ENCODE measurements at places on chromosomes 4 and X.

GRCh38 chr4:141246683-141247429, 26.2 kb downstream of the ZNF330 start:
- peak; percentile 2 for DNase-seq

- peak; percentile 4 for DNase-seq
Measured at GRCh38 chr4:121977251-121978171, 25.7 kb upstream of the TRPC3 start.

DNA sequence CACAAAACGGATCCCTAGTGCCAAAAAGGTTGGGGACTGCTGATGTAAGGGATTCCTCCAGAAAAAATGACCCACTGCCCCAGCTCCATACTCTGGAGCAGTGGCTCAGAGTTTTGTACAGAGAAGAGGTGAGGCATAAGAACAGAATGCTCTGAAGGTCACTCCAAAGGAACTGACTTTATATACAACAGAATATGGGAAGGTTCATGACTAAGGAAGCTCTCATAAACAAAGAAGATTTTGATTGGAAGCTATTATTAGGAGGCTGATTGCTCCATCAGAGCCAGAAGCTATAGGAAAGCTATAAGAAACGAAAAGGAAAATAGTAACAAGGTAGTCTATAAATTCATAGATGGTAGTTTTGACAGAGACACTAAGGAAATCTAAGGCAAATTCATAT, 203.1 kb downstream of the SLC7A11 start:
- DNase-seq: no peak

DNA sequence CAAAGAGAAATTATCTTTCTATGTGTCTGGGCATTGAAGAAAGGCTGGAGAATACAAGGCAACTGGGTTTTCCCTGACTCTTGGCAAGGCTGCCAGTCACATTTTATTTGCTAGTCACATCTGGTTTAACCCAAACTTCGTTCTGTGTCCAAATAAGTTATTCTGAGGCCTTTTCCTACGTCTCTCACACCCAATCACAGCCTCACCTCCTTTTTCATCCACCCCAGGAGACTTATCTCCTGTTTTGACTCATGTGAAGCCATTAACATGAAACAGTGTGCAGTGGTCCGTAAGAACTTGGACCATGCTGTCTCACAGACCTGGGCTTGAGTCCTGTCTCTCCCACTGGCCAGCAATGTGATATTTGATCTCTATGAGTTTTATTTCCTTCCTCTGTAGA, 59.3 kb downstream of the CNGA2 start:
- DNase-seq: no peak

DNA sequence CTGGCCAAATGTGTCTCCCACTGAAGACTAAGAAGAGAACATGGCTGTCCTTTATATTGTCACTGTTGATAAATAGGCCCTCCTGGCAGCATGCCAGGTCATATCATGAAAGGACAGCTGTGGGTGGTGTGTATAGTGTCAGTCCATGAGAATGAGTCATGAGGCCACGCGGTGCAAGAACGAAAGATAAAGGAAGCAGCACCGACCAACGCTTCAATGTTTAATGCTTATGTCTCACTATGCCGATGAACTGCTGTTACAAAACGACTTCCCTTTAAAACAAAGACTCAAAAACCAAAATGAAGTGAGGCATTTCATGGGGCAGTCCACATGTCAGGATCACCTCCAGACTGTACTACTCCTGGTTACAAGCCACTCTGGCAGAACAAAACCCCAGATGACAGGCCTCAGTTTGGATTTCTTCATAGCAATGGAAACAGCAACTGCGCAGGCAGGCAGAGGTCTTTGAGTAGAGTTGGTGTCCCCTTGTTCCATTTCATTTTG, 5.2 kb upstream of the TCEANC start:
- DNase-seq: peak; percentile 2

DNA sequence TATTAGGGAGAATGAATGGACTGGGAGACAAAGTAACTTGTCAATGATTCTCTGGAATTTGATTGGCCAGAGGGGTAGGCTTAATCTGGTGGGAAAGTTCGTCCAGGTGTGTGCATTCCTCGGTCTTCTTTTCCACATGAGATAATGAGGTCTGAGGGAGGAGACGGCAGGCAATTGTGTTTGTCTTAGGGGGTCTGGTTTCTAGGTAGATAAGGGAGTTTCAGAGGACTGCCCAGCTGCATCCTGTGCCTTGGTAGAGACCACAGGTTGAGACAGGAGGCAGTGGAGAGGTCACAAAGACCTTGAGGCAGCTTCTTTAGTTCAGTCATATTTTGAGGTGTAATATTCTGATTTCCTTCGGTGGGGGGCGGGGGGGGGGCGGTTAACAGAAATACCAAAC, 4.3 kb downstream of the MGST2 start:
- DNase-seq: no peak

DNA sequence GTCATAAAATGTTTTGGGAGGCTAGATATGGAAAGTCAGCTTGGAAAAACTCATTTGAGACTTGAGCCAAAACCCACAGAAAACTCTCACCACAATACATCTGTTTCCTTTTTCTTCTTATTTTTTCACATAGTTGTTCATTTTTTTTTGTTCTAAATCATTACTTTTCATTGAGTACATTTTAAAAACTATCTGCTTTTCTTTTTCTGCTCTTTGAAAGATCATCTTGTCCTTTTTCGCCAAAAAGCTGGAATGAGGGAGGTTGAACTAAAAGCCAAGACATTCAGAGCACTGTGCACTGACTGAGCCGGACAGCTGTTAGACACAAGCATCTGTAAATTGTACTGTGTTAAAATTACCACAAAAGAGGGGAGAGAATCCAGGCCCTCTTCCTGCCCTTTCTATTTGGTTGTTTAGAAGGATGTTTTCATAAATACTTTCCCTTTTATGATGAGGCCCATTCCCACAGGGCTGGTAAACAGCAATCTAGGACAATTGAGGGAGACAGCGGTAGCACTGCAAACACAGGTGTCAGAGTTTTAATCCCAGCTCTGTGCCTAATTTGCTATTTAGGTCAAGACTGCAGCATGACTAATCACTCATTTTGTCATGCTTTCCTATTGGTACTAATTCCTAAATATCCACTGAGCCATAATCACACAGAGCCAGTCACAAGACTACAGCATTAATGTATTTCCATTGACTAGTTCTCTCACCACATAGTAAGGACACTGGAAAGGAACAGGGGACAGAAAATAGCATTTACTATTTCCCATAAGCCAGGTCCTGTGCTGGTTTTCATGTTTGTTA, 7.3 kb upstream of the RNF150 start:
- DNase-seq: no peak

- no peak for DNase-seq
Measured at GRCh38 chrX:1076871-1077651, 135.4 kb downstream of the CRLF2 start.

DNA sequence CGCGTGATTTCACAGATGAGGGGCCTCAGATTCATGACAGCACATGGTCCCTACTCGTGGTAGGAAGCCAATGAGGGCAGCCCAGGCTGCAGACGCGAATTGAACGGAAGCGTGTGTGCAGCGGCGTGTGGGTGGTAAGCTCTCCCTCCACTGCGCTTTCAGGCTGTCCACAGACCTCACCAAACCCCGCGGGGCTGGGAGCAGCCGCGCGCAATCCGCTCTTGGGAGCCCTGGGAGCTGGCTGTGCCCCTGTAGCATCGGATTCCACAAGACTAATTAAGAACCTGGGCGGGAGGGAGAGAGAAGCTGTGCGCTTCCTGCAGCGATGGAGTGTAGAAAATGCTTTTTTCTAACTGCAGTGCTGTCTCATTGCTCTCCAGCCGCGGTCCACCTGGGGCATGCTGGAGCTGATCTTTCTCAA, 134.9 kb downstream of the STOX2 start:
- no peak for DNase-seq

DNA sequence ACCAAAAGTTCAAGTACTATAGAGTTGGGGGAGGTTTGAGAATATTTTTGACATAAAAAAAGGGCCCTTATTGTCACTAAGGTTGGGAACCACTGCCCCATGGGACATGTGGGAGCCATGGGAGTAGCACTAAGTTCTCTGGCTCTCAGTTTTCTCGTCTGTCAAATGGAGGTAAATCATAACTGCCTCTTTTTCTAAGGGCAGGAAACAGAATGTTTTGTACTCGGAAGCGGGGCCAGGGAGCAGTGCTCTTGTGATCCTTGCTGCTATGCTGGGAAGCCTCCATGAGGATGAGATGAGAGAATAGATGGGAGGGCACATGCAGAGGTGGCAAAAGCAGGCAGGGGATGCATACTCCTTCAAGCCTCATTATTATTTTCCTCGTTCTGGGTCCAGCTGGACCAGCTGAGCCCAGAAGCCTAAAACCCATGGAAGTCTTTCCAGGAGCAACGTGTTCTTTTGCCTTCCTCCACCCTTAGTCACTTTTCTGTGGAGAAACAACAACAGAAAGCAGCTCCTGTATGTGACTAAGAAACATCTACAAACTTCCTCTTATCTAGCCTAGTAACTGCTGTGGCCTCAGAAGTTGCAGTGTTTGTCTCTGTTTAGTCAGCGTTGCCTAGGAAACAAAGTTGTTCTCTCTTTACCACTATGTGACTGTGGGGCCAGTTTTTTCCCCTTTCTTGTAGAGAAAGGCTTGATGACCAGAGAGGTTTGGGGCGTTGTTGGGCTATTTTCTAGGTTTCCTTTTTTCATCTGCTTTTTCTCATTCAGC, 64.8 kb downstream of the TSC22D3 start:
- DNase-seq: peak; percentile 63

- no peak for DNase-seq
Measured at GRCh38 chrX:54923376-54923775, 2.8 kb downstream of the TRO start.

DNA sequence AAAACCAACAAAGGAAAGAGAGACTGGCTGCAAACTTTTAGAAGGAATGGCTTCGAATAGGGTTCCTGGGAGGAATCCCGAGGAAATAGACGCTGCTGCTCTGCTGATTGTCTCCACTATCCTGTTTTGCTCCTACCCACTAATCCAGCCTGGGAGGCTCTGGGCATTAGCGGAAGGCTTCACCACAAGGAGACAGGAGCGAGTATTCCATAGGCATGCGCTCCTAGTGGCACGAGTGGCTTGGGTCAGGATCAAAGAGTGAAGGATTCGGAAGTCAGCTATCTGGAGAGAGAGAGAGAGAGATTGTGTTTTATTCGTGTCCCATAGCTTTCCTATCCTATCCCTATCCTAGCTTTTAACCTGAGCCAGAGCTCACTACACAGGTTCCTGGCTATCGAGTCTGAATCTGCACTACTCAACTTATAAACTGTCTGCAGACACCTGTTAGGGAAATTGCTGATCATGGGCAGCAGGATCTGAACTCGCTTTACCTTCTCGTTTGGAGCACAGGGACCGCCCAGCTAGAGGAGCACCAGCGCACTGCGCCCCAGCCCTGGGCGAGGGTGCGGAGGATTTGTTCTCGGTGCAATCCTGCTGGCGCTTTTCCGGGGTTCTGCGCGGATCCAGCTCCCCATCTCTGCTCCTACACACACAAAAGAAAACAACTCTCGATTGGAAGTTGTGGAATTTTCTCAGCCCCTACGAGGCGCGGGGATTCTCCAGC, 740 bp upstream of the NPY2R start:
- no peak for DNase-seq

DNA sequence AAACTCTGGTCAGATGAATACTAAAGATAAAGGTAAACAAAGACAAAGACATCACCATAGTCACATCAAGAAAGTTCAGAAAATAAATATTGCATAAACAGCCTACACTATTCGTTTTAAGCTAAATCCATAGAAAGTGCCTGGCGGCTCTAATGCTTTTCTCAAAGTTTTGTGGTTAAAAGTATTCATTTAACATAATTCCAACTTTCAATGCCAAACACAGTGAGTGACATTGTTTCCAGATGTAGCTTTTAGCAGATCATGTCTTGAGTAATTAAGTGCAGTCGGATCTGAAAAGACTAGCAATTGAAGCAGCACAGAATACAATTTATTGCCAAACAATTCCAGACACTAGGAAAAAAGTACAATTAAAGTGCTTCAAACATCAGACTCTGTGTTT, 287.1 kb upstream of the ADGRL3 start:
- no peak for DNase-seq

DNA sequence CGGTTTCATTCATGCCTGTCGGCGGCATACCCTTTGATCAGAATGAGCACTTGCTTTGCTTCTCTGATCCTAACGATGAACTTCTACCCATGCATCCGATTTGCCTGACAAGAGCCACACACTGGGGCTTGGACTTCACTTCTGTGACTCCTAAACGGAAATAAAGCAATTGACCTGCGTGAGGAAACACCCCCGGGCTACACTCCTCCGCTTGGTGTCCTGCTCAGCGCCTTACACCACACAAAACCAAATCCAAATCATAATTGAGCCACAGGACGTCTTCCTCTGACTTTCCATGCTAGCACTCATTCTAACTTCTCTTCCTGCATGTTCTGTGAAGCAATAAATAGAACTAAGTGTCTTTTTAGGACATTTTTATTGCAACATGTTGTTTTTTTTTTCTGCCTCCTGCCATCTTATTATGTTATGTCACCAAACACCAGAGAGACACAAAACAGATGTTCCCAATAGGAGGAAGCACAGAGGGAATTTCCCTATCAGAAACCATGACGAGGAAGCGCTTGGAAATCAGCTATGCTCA, 110.8 kb upstream of the FAM9B start:
- DNase-seq: no peak

GRCh38 chrX:130756233-130756632, 146.8 kb downstream of the ENOX2 start:
- DNase-seq: no peak

DNA sequence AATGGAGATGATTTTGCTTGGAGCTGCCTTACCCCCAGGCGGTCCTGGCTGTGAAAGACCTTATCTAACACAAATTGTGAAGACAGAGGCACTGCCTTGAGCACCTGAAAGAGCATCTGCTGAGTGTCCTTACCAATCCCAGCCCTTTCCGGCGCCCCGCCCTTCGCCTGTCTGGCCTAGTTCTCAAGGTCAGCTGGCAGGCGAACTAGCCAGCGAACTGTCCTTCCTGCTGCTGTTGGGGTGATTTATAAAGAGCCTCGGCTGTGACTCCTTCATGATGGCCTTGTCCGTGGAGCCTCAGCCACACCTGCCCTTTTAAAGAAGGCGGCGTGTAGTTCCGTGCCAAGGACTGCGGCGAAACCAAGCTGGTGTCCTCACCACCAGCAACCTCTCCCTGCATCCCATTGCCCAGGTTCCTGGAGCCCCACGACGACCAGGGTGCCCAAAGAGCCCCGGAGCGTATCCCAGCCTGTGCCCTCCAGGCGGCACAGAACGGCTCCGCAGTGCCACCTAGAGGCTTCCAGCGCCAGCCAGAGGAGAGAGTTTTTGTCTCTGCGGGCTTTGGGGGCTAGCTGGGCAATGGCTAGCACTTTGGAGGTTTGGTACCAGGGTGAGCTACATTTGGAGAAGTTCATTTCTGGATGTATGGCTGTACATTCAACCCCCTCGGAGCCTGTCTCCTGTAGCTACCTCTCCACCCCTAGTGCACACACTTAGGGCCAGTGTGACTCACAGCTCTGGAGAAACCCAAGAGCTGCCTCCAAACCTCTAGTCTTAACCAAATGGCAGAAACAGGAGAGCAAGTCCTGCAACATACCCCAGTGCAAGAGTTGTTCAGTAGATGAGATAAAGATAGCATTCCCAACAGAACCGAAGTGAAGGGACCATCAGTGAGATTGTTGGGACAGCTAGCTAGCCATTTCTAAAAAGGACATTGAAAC, 36.8 kb upstream of the VMA21 start:
- DNase-seq: peak; percentile 4

GRCh38 chrX:24282381-24283126, 31.3 kb downstream of the SUPT20HL2 start:
- DNase-seq: no peak
